NCI-H1694 (cell line): ENCODE measurements at places on chromosomes 13 and 19.
A peak's percentile ranks its signal among the peaks of the same experiment; 100 is the strongest.

DNA sequence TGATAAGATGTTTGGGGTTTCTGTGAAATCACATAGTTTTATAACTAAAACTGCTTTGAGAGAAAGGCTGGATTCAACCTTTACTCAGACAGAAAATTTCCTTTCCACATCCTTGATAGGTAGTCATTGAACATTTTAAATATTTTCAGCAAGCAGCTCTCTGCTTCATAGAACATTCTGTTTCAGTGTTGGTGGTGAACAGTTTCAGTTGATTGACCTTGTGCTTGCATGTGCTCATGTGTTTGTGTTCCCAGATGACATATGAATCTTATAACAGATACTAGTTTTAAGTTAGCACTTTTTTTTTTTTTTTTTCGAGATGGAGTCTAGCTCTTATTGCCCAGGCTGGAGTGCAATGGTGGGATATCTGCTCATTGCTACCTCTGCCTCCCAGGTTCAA lies 290.1 kb downstream of the HS6ST3 start:
- no peak for DNase-seq

- no peak for DNase-seq
Observed at GRCh38 chr19:55691561-55692481, 16.8 kb downstream of the EPN1 start.

GRCh38 chr13:102571075-102571474 lies 25.7 kb upstream of the TPP2 start:
- DNase-seq = peak; percentile 24

- no peak for DNase-seq
Observed at GRCh38 chr13:46577696-46578589, 25.0 kb downstream of the LRCH1 start.

DNA sequence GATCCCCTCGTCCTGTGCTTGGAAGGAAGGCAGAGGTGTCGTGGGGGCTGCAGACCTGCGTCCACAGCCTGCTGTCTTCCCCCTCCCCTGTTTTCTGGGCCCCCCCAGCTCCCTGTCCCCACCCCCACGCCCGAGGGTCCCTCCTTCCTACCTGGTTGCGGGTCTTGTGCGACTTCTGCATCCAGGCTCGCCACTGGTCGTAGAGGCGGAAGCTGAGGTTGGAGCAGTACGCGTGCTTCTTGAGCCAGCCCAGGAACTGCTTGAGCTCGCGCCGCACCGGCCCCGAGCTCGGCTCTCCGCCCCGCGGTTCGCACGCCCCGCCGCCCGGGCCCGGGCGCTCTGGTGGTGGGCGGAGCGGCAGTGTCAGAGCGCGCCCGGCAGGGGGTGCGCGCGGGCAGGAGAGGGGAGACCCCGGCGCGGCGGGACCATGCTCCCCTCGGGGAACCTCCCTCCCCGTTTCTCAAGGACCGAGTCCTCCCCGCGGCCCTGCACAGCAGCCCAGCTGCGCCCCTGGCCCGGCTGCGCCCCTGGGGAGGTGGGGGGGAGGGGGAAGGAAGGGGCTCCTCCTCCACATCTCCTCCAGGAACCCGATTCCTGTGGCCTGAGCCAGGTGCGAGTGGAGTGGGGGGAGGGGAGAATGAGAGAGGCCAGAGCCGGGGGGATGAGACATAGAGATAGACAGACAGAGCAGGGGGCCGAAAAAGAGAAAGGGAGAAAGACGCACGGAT lies 5.7 kb downstream of the REX1BD start:
- peak; percentile 29 for DNase-seq

DNA sequence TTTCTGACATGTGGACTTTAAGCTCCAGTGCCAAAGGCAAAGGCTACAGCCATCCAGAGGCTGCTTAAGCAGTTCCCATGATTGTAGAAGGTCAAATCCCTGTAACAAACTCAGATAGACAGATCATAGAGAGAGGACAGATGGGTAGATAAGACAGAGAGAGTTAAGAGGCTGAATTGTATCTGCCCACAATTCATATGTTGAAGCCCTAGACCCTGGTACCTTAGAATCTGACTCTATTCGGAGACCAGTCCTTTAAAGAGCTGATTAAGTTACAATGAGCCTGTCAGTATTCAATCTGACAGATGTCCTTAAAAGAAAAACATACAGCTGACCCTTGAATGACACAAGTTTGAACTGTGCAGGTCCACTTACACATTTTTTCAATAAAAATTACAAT lies 115.2 kb downstream of the RAP2A start:
- DNase-seq = no peak
